Jurkat, Clone E6-1 (cell line): ENCODE measurements at places on chromosomes 6 and 20.

GRCh38 chr20:39213476-39214145 is 251.5 kb downstream of the DHX35 start:
- no peak for DNase-seq

GRCh38 chr20:8780915-8781314 is 288.0 kb upstream of the PLCB4 start:
- DNase-seq = no peak

DNA sequence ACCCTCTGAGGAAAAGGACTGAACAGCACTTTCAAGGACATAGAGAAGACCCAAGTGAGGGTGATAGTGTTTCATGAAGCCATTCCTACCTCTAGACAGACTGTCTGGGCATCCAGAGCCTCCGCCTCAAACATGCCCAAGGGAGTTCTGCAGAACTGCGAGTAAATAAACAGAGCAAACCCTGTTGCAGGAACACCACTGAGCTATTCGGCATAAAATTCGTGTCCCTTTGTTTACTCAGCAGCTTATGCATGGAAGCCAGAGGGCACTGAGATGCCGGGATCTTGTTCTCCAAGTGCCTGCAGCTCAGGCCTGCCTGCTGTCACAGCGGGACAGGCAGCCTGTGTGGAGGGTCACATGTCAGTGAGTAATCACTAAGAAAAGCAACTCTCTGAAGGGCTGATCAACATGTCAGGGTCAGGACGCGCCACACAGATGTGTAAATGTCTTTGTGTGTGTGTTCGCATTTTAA is 164.9 kb upstream of the HEY2 start:
- no peak for DNase-seq

- no peak for DNase-seq
These were observed 83.2 kb upstream of the EYA2 start for GRCh38 chr20:46811224-46812084.

- no peak for DNase-seq
These were observed 31.3 kb downstream of the STX11 start for GRCh38 chr6:144181639-144182038.

DNA sequence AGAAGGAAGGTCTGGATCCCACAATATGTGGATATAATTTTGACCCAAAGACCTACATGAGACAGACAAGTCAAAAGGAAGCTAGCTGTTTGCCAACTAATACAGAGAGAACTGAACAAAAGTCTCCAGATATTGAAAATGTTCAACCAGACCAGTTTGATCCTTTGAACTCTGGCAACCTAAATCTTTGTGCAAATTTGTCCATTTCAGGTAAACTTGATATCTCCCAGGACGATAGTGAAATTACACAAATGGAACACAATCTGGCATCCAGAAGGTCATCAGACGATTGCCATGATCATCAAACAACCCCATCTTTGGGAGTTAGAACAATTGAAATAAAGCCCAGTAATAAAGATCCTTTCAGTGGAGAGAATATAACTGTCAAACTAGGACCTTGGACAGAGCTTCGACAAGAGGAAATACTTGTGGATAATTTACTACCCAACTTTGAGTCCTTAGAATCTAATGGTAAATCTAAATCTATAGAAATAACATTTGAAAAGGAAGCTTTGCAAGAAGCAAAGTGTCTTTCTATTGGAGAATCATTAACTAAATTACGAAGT is 41.9 kb upstream of the SDHAF4 start:
- no peak for DNase-seq
